Hematopoietic multipotent progenitor cell (in vitro differentiated cells): ENCODE measurements at places on chromosomes 11 and 22. TPM values are rescaled to one million over a fixed set of nuclear protein-coding genes. Genes with fewer than 3 reads are reported as not detected.

Gene FGF4
- not detected for total RNA-seq

Gene GVQW3
- total RNA-seq, result 7.0 TPM

Gene MMP3
- not detected for total RNA-seq

Gene MUC2
- not detected for total RNA-seq

Gene EFCAB6
- total RNA-seq, result 0.54 TPM

Gene OR52N1
- total RNA-seq, result 0.54 TPM

Gene BSCL2
- 66.5 TPM for total RNA-seq

Gene FRMD8
- 77.6 TPM for total RNA-seq

Gene LRRC10B
- total RNA-seq, result under 0.01 TPM

Gene MYOD1
- not detected for total RNA-seq

Gene PHF21B
- total RNA-seq, result under 0.01 TPM

Gene ARHGAP8
- 0.54 TPM for total RNA-seq

Gene VPREB3
- 2.2 TPM for total RNA-seq

Gene UBE4A
- 26.4 TPM for total RNA-seq

Gene CASP5
- 0.27 TPM for total RNA-seq

Gene APOBEC3F
- 8.9 TPM for total RNA-seq

Gene RFPL2
- not detected for total RNA-seq

Gene POU2F3
- total RNA-seq, result not detected

Gene APLP2
- total RNA-seq, result 337 TPM

- no peak for DNase-seq
Measured at GRCh38 chr11:109789901-109790300, 303.3 kb upstream of the ZC3H12C start.

DNA sequence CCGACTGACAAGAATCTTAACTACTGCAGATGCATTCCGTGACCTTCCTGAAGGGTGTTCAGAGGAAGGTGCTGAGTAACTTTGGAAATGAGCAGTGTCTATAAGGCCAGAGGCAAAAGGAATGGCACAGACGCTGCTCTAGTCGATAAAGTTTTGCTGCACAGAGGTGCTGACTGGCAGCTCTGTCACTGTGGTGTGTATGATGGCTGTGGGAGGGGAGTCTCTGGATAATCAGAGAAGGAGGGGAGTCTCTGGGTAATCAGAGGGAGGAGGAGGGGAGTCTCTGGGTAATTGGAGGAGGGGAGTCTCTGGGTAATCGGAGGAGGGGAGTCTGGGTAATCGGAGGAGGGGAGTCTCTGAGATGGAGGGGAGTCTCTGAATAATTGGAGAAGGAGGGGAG is 18.4 kb downstream of the PTDSS2 start:
- DNase-seq, result no peak

GRCh38 chr11:73384872-73385689 is 8.9 kb downstream of the RELT start:
- DNase-seq, result no peak

DNA sequence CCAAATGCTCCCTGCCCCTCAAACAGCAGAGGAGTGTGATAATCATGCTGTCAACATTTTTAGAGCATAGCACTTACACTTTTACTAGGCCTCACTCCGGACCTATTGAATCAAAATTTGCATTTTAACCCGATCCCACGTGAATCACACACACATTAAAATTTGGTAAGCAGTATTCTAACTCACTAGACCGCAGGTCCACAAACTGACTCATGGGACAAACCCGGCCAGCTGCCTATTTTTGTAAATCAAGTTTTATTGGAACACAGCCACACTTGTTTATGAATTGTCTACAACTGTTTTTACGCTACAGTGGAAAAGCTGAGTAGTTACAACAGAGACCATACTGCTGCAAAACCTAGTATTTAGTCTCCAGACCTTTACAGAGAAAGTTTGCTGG is 43.3 kb downstream of the SNX19 start:
- no peak for DNase-seq

GRCh38 chr22:30591191-30591587 is 521 bp downstream of the PES1 start:
- no peak for DNase-seq

DNA sequence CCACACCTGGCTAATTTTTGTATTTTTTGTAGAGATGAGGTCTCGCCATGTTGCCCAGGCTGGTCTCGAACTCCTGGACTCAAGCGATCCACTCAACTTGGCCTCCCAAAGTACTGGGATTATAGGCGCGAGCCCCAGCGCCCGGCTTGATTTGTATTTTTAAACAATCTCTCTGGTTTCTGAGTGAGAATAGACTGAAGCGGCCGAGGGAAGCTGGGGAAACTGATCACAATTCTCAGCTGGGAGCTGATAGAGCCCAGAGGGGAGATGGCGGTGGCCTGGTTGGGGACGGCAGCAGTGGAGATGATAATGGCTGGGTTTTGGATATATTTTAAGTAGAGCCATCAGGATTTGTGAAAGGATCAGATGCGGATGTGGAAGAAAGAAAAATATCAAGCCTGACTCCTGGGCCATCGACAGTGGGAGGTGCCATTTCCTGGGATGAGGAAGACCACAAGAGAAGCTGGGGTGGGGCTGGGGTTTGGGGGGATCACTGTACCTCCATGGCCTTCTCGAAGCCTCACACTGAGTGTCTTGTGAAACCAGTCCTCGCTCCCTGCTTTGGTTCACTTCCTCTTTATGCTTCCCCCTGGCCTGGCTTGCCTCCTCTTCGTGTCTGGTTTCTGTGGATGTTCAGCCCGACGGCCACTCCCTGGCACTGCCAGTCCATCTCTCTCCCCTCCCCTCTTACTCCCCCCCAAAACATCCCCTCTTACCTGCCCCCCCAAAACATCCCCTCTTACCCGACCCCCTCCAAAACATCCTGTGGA is 51.9 kb downstream of the IGLL1 start:
- peak; percentile 70 for DNase-seq

GRCh38 chr11:73248526-73249185 is 23.5 kb upstream of the P2RY6 start:
- DNase-seq, result no peak

DNA sequence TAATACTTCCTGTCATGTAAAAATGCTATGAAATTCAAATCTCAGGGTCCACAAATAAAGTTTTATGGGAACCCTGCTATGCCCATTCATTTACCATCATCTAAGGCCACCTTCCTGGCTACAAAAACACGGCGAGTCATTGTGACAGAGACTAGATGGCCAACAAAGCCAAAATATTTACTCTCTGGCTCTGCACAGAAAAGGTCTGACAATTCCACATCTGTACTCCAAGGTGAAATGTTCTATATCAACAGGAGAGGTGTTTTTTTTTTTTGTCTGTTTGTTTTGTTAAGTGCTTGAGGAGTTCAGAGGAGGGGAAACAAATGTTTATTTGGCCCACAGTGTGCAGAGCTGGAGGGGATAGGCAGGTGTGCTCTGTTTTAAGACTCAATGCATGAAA is 18.6 kb upstream of the TMA7B start:
- no peak for DNase-seq

GRCh38 chr22:29319072-29319471 is 3.6 kb upstream of the RASL10A start:
- DNase-seq, result no peak

- peak; percentile 64 for DNase-seq
Measured at GRCh38 chr11:87281496-87281895, 243.8 kb downstream of the TMEM135 start.

DNA sequence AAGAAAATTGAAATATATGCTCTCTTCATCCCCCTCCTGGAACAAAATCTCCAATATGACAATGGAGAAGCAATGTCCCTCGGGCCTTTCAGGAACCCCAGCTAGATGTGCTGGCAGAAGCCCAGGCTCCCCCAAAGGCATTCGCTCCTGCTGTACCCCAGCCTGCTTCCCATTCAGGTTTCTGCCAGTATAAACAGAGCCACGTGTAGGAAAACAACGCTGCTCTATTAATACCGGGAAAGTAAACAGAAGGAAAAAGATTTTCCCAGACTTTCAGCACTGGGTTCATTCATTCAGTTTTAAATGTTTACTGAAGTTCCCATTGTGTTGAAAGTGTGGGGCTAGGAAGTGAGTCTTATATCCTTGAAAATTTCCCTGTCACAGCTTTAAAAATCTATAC is 147.1 kb downstream of the CADM1 start:
- no peak for DNase-seq

DNA sequence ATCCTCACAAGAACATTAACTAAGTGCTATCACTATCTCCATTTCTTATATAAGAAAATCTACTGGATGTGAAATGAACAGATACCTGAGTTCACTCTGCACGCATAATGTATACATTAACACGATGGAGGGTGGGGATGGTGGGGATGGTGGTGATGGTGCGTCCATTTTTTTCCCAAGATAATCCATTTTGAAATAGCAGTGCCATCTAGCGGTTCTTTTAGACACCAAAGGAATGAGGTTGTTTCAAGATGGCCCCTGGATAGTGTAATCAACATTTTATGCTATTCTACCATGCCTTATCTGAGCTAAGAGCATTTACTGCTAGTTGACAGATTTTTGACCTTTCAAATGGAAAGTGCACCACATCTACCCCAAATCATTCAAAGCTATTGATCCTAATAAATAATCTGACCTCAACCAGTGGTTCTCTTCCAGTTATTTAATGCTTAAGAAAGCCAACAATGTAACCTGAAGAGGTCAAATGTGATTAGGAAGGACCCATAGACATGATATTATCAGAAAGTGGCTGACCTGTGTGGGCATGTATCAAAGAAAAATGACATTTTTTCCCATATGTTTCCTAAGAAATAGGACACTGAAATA is 714.7 kb upstream of the TENM4 start:
- DNase-seq, result no peak

DNA sequence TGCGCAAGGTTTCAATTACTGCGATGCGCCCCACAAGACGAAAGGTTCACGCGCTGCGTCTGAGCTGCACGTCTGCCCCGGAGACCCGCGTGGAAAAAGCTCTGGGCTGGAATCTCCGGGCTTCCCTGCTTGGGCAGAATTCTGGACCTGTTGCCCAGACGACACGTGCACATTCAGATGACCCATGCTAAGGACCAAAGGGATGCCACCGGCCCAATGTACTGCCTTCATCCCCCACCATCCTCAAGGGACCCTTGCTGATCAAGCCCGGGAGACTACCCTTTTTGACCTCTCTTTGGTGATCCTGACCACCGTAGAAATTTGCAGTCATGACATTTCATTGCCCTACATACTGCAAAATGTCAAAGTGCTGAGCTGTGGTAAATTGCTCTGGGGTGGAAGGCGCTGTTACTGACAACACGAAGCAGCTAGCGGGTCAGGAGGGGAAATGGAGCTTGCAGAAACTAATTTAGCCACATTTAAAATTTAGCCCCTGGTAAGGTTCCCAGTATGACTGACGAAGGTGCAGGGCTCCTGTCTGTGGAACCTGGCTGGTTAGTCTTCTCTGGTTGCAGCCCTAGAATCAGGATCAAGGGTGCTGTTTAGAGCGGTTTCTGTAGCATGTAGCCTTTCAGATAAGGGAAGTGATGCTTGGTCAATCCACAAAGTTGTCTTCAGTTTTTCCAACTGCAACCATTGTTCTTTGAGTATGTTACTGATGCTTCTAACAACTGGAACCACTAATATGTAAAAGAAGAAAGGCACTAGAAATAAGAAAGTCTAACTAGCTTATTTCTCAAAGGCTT is 81.9 kb downstream of the PRR5L start:
- no peak for DNase-seq

DNA sequence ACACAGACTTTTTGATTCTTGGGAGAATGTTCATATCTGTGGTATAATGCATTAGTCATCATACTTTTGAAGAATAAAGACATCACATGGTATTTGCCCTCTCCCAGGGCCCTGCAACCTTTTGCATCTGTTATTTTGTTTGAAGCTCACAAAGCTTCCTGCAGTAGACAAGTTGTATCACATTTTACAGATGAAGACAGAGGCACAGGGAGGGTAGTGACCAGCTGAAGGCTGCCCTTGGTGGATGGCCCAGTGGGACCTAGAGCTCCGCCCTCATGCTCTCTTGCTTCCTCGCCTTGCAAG is 66.4 kb downstream of the UBASH3B start:
- no peak for DNase-seq

- no peak for DNase-seq
Measured at GRCh38 chr11:70756341-70756740, 358.0 kb downstream of the CTTN start.

DNA sequence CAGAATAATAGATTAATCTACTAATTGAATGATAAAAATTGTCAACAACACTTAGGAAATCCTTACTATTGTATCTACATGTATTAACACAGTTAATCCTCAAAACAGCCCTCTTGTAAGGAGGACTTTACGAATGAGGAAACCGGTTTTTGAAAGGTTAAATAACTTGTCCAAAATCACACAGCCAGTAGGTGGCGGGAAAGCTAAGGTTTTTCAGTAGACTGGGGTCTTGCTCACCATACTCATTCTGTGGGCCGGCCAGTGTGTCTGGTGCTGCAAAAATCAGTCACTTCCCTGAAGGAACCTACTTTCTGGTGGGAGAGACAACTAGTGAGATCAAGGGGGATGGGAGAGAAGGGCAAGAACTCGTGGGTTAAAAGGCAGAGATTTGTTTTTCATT is 3.8 kb downstream of the DCPS start:
- peak; percentile 70 for DNase-seq

GRCh38 chr11:102234779-102235439 is 82.4 kb upstream of the BIRC3 start:
- no peak for DNase-seq
